ENCODE measurements at places on chromosomes 7 and 10.

GRCh38 chr7:42143711-42144600 is 93.1 kb downstream of the GLI3 start:
- DNase-seq: no peak

DNA sequence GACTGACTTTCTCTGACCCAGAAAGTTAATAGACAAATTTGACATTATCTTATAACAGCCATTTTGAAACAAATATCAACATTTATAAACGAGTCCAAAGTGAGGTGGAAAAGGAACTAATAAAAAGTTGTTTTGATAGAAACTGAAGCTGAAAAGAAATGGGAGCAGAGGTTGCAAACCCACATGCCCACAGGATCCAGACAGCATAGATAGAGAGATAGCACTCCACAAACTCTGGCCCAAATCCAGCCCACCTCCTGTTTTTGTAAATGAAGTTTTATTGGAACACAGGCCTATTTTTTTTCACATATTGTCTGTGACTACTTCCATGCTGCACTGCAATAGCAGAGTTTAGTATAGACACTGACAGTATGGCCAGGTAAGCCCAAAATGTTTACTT is 171.9 kb downstream of the PRKG1 start:
- DNase-seq: no peak

DNA sequence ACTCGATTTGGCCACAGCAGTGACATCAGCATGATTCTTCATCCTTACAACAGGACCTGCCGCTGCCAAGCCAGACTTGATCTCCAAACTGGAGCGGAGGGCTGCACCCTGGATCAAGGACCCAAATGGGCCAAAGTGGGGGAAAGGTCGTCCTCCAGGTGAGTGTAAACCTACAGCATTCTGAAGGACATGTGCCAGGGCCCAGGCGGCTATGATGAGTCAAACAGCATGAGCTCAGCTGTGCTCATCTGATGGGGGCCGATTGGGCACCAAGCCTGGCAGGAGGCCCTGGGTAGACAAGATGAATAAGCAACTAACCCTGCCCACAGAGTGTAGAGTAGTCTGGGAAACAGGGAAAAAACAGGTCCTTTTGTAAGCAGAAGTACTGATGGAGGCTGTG is 14.4 kb upstream of the ATP6V0E2 start:
- no peak for DNase-seq

GRCh38 chr7:70776627-70777101 is 355.3 kb upstream of the GALNT17 start:
- peak; percentile 50 for DNase-seq

GRCh38 chr10:62422068-62422590 is 48.0 kb downstream of the ZNF365 start:
- DNase-seq: no peak

DNA sequence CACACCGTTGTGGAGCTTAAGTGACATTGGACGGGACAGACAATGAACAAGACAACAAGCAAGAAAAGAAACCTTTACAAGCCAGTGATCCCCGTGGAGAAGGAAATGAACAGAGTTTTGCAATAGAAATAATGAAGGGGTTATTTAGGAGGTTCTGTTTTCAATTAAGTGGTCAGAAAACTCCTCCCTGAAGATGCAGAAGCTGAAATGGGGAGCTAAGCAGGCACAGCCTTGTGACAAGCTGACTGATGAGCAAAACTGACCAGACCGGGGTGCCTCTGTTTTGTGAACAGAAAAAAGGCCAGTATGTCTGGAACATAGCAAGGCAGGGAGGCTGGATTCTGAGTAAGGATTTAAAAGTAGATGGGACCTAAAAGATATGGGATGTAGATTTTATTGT is 299.8 kb upstream of the POM121L12 start:
- no peak for DNase-seq

- no peak for DNase-seq
These were observed 1072.2 kb downstream of the GATA3 start for GRCh38 chr10:9126728-9127127.

DNA sequence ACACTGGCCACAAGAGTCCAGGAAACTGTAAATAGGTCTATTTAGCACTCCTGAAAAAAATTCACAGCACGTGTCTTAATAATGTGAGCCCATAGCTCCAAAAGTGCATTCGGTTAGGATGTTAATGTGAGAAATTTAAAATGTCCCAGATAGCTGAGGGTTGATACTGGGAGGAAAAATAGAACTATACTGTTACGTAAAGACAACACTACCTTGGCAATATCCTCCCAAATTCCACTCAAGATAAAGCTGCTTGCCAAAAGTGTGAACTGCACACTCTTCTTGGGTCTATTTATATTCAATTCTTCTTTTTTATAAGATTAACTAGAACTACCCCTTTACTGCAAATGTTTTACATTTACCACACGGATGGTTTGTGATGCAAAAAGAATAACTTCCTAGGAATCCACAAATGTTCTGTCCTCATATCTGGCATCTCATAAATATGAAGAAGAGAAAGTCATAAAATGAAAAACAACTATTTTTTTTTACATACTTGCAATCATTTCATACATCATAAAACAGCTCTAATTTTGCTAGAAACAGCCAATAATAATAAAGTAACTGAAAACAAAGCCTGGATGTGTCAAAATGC is 10.4 kb downstream of the RAB11FIP2 start:
- DNase-seq: no peak

- no peak for DNase-seq
These were observed 221.3 kb upstream of the CSTF2T start for GRCh38 chr10:51920672-51921071.

DNA sequence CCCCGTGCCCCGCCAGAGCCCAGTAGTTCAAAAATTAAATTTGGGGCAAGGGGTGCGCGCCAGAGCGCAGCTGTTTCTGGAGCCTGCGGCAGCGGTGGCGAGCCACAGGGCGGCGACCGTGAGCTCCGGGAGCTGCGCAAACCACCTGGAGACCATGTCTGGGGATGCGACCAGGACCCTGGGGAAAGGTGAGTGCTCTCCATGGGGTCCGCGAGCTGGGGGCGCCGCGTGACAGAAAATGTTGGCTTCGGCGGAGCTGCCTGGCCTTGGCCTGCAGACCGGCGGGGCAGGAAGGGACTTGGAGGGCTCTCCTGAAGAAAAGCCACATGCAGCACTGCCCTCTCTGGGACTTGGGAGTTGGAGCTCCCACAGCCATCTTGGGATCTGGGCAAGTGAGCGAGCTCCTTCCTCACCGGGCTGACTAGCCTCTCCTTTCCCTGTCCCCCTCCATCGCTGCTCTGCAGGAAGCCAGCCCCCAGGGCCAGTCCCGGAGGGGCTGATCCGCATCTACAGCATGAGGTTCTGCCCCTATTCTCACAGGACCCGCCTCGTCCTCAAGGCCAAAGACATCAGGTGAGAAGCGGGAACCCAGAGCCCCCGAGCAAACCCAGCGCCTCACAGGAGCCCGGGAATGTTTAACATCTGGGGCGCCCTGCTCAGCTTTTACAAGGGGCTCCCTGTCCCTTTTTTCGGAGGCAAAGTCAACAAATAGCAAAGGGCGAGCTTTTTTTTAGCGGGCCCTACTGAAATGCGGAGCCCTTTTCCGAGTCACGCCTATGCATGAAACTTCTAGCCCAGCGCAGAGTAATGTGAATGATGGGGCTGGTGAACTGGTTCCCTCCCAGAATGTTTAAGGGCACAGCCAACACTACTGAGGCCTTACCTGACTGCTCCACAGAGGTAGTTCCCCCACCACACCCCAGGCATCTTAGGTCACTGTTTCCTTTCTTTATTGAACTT is 6.1 kb downstream of the GSTO2 start:
- DNase-seq: no peak

- no peak for DNase-seq
These were observed 235.5 kb downstream of the CCSER2 start for GRCh38 chr10:84563868-84564267.

DNA sequence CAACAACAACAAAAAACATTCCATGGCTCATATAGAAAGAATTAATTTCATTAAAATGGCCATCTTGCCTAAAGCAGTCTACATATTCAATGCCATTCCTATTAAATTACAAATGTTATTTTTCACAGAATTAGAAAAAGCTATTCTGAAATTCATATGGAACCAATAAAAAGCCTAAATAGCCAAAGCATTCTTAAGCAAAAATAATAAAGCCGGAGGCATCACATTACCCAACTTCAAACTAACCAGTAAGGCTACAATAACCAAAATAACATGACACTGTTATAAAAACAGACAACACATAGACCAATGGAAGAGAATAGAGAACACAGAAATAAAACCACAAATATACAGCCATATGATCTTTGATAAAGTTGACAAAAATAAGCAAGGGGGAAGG is 330.4 kb downstream of the KIF20B start:
- no peak for DNase-seq

- no peak for DNase-seq
These were observed 338.3 kb downstream of the CXCL12 start for GRCh38 chr10:44046605-44047004.

Measured in CD4-positive, alpha-beta memory T cell (primary cell).